Suppressor macrophage treated with lipopolysaccharide for 1 hour (primary cell): ENCODE measurements at places on chromosomes 6 and 20.
A peak's percentile ranks its signal among the peaks of the same experiment; 100 is the strongest.

GRCh38 chr6:160259598-160259997 lies 977 bp upstream of the SLC22A2 start:
- DNase-seq: no peak

- no peak for DNase-seq
These were observed 105.8 kb upstream of the RUNX2 start for GRCh38 chr6:45222380-45222779.

- no peak for DNase-seq
These were observed 3.9 kb upstream of the MRGBP start for GRCh38 chr20:62792182-62792939.

DNA sequence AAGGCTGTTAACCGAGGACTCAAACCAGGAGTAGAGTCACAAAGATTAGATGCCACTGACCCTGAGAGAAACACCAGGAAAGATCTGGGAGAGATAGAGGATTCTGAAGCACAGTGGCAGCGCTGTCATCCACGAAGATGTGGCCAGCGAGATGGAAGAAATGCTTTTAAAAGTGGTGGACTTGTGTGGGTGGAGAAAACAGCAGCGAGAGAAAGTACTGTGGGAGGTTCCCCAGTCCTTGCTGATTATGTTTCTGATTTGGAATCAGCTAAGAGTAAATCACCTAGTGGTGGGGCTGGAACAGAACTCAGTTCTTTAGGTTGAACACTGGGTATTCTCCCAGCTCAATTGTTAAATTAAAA lies 435 bp upstream of the ZNF322 start:
- peak; percentile 20 for DNase-seq
